Activated gamma-delta T cell treated with Interleukin-2 at 50 U/mL for 16 hours (primary cell): ENCODE measurements at places on chromosomes 11 and 22.

DNA sequence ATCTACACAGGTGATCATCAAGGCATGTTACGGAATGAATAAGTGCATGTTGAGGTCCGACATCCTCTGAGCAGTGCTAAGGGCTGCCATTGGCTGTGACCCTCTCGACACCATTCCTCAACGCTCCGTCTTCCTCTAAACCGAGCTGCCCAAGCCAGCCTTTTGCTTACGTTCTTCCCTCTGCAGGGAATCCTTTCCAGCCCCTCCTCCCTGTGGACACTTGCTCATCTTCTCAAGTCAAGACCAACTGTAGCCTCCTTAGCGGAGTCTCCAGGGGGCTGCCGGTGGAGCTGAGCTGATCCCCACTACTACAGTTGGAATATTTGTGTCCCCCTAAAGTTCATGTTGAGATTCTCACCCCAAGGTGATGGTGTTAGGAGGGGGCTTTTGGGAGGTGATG lies 781.0 kb downstream of the TBC1D22A start:
- no peak for DNase-seq

DNA sequence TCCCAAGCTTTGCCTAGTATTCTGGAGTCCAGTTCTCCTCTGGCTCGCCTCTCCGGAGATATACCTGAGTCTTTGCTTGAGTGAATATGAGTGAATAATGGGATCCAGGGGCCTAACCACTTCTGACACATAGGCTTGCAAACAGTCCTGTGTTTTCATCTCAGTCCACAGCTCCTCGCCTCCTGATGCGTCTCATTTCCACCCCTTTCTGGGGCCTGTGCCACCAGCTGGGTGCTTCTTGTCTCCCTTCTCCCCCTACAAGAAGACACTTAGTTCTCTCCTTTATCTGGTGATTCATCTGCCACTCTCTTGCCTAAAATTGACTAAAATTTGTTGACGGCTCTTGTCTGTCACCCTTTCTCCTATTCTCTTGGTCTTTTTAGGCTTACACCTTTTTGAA lies 44.6 kb downstream of the SFI1 start:
- no peak for DNase-seq

- DNase-seq, result no peak
These were observed 251.3 kb downstream of the SBF2 start for GRCh38 chr11:10042699-10043098.

DNA sequence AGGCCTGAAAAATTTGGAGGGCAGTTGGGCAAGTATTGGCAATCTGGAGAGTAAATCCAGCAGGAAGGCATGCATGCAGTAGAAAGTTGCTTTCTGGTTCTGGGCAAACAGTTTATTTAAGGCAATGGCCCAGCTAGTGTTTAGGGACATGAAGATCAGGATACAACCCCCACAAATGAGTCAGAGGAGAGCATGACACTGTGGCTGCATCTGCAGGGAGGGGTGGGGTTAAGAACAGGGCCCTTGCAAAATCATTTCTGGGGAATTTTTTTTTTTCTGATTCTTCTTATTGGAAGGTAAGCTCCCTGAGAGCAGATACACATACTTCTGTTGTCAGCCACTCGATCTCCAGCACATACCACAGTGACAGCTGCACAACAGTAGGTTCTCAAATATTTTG lies 61.1 kb downstream of the FDX1 start:
- no peak for DNase-seq

GRCh38 chr11:13348305-13348704 lies 70.7 kb downstream of the BMAL1 start:
- no peak for DNase-seq

- no peak for DNase-seq
These were observed 28.1 kb upstream of the OLFML1 start for GRCh38 chr11:7457211-7457610.

DNA sequence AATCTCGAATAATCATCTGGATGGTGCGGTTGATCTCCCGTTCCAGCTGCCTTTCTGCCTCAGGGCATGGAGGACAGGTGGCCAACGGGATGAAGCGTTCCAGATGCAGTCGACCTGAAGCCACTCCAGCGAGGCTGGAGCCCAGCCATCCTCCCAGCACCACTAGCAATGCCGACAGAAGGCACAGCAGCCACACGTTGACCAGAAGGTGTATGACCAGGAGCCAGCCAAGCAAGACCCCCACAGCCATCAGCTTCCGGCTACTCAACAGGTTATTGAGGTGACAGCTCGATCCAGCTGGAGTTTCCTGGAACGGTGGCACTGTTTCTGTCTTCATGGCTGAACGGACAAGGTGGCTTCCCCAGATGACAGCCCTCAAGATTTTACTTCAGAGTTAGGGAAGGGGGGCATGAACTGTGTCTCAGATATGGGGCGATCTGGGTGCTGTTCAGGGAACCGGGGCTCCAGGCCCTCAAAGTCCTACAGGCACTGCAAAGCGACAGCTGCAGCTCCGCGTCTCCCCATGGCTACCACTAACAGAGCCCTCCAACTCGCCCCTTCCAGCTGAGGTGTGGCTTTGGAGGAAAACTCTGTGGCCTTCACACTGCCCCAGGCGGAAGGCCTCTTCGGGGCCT lies 559 bp downstream of the SNX19 start:
- peak; percentile 9 for DNase-seq

GRCh38 chr22:35344956-35345690 lies 35.8 kb upstream of the HMOX1 start:
- DNase-seq, result no peak

- DNase-seq, result no peak
These were observed 612 bp downstream of the XBP1 start for GRCh38 chr22:28799606-28800307.

- no peak for DNase-seq
These were observed 18.3 kb upstream of the TTLL12 start for GRCh38 chr22:43205261-43205691.

GRCh38 chr22:42865536-42865935 lies 8.5 kb upstream of the ARFGAP3 start:
- DNase-seq, result no peak

- DNase-seq, result no peak
These were observed 11.3 kb downstream of the PRAME start for GRCh38 chr22:22547692-22548300.

GRCh38 chr22:40541300-40541699 lies 95.2 kb downstream of the MRTFA start:
- DNase-seq, result no peak

DNA sequence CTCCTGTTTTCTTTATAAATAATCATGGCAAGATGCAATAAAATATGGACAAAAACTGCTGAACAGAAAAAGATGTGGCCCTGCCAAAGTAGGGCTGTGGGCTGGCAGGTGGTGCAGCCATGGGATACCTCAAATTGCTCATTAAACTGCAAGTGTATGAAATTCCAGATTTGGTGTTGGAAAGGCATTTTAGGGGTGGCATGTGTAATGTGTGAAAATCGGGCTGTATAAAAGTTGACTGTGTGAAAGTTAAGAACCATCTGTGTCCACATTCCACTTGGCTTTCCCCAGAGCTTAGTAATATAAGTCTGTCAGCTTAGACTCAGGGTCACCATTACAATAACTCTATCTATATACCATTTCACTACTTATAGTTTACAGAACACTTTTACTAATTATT lies 34.8 kb upstream of the FZD4 start:
- DNase-seq, result no peak

DNA sequence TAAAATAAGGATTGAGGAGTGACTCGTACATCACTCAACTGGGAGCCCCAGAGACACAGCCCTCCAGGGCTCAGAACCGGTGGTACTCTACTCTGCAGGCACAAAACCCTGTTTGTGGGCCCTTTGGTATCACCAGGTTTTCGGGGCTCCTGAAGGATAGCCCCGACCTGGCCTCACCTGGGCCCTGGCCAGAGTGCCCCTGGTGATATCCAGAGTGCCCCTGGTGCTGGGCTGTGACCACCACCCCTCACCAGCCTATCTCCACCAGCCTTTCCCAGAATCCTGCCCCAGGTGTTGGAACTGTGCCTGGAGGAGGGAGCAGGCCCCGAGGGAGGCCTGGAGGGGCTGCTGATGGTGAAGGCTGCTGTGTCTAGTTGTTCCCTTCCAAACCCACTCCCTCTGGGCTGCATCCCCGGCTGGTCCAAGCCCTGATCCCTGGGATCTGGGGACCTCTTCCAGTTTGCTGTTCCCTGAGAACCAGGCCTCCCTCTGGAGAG lies 2.2 kb upstream of the GGT5 start:
- DNase-seq, result no peak

- DNase-seq, result no peak
These were observed 615 bp downstream of the STT3A start for GRCh38 chr11:125593114-125593820.

GRCh38 chr22:40462195-40462984 lies 92.0 kb downstream of the SGSM3 start:
- DNase-seq, result peak; percentile 12

GRCh38 chr11:96103102-96103501 lies 179.2 kb upstream of the MTMR2 start:
- DNase-seq, result no peak

- peak; percentile 36 for DNase-seq
These were observed 419 bp downstream of the ANKRD54 start for GRCh38 chr22:37843741-37844089.

DNA sequence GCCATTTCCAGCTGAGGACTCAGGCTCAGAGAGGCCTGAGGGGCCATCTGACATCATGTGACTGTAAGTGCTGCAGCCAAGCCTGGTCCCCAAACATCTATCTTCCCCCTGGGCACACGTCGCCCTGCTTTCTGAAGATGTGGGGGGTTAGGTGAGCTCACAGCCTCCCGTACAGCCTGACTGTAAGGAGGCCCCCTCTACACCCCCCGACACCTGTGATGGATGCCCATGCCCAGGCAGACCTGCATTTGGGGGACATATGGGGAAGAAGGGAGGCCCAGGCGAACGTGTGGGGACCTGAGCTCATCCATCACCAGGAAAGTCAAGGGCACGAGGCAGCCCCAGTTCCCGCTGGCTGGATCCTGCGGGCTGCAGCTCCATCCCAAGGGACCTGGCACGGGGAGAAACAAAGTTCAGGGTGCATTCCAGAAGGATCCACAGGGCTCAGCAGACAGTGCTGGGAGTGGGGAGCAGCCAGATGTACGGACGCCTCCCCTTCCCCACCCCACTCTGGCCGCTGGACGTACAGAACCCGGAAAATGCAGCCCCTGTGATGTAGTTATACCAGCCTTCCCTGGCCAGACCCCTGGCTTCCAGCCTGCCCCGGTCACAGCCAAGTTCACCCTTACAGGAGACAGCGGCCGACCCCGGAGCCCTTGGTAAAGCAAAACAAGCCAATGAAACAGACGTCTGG lies 1431.4 kb downstream of the BRD1 start:
- DNase-seq, result no peak

GRCh38 chr11:119316729-119317591 lies at the start of gene MCAM:
Gene MCAM, minus strand, starts transcription at chr11:119317130. Its CDS starts 29 bp downstream, at chr11:119317101.
- no peak for DNase-seq

GRCh38 chr11:36361472-36361871 lies 65.4 kb downstream of the PRR5L start:
- no peak for DNase-seq

- DNase-seq, result no peak
These were observed 24.1 kb downstream of the SIK3 start for GRCh38 chr11:117074119-117074518.

DNA sequence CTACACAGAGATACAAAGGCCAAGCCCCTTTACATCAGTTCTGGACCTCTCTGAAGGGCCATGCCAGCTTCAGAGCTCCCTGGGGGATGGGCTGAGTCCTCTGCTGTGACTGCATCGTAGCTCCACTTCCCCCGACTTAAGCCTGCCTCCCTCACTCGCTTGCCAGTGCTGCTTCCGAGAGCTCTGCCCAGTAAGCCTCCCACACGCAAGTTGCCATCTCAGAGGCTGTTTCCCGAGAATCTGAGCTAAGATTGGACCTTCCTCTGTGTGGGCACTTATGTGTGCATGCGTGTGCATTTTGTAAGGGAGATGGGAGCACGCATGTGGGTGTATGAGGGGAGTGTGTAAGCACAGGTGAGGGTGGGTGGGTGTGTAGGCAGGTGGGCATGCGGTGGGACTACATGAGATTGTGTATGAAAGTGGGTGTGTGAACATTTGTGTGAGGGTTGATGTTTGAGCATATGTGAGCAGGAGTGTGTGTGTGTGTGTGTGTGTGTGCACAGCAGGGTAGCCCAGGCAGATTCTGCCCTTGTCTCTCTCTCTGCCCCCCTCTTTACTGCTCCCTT lies 163.0 kb upstream of the SYT13 start:
- no peak for DNase-seq

- DNase-seq, result peak; percentile 81
These were observed 51.9 kb upstream of the CLMP start for GRCh38 chr11:123246749-123247495.

- DNase-seq, result no peak
These were observed 29.9 kb downstream of the GUCY1A2 start for GRCh38 chr11:106988151-106989077.

GRCh38 chr22:24843048-24843447 lies 37.0 kb downstream of the SGSM1 start:
- no peak for DNase-seq

GRCh38 chr22:48489551-48490499 lies 1337.8 kb downstream of the BRD1 start:
- DNase-seq, result no peak

DNA sequence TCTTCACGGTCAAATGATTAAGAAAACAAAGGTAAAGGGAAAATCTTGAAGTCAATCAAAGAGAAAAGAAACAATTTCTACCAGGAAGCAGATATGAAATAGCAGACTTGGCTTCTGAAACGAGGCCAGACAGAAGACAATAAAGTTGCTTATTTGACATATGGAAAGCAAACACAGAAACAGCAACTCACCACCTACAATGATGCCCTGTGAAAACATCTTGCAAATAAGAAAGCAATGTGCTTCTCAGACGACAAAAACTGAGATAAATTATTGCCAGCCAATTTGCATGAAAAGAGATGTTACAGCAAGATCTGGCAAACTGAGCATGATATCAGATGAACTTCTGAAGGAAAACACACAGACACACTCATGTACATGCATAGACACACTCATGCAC lies 45.9 kb upstream of the CTSC start:
- DNase-seq, result no peak

GRCh38 chr11:74138021-74138420 lies 32.8 kb downstream of the C2CD3 start:
- no peak for DNase-seq

- no peak for DNase-seq
These were observed 45.7 kb downstream of the SHISAL1 start for GRCh38 chr22:44266796-44267760.

DNA sequence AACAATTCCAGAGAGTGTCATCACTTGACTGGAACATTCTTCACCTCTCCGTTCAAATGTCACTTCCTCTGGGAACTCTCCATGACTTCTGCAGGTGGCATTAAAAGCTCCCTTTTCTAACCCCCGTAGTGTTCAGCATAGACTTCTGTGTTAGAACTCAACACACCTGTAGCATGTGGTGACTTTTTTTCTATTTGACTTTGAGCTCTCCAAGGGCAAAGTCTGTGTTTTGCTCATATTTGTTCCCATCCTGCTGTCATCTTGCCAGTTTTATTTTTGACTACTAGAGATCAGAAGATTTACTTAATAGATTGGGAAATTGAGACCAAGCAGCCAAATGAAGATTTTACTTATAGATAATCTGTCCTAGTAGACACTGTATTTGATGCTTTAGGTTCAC lies 367.1 kb downstream of the INSC start:
- no peak for DNase-seq
